ENCODE measurements at places on chromosomes 12 and 14.

GRCh38 chr12:99444859-99445316 lies 202.7 kb upstream of the GARIN6 start:
- no peak for DNase-seq

- no peak for DNase-seq
These were observed 3.4 kb downstream of the KCNA5 start for GRCh38 chr12:5047094-5047493.

- no peak for DNase-seq
These were observed 13.2 kb upstream of the SERPINA3 start for GRCh38 chr14:94598816-94599655.

- no peak for DNase-seq
These were observed 114.0 kb downstream of the ALX1 start for GRCh38 chr12:85394065-85394464.

DNA sequence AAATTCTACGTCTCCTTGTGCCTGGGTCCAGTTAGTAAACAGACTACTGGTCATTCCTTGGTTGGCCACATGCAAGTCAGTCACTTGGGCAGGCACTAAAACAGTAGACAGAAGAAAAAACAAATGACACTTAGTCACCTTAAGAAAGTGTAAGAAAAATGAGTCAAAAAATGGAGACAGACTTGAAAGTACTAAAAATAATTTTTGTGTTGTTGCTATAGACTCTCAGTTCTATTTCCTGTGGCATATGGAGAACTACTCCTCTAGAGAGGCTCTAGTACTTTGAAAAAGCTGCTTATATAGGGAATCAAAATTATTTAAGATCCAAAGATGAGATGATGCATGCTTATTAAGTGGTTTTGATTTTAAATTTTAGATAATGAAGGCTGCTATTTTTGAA lies 56.0 kb downstream of the PTPRB start:
- DNase-seq = no peak

DNA sequence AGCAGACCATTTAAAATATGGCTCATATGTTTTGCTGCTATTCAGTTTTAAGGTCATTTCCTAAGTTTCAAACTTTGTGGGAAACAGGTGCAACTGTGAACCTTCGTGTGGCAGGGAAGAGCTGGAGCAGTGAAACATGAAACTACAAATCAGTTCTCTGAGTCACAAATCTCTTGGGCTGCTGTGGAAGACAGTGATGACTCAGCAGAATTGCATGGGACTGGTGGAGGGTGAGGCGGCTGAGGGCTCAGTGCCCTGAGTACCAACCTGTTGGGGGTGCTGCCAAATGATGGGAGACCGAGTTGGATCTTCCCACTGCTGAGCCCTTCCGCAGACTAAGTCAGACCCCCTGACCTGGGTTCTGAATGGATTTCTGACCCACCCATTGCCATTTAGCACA lies 8.4 kb upstream of the CALM1 start:
- no peak for DNase-seq

DNA sequence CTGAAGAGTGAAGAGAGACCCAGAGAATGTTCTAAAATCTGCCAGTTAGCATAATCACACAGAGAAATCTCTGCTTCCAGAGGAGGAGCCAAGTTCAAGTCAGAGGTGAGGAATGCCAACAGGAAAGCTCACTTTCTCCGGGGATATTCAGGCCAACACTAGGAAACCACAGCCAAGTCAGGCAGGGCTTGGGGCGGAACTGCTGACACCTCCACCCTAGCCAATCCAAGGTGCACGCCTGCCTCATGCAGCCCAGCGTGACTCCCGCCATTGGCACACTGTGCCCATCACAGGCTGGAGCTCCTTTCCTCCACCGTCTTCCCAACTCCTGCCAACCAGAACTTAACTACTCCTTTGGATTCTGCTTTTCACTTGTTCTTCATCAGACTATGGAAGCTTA lies 374.3 kb upstream of the CCDC196 start:
- no peak for DNase-seq

GRCh38 chr12:62934239-62934798 lies 631 bp downstream of the PPM1H start:
- peak; percentile 8 for DNase-seq

DNA sequence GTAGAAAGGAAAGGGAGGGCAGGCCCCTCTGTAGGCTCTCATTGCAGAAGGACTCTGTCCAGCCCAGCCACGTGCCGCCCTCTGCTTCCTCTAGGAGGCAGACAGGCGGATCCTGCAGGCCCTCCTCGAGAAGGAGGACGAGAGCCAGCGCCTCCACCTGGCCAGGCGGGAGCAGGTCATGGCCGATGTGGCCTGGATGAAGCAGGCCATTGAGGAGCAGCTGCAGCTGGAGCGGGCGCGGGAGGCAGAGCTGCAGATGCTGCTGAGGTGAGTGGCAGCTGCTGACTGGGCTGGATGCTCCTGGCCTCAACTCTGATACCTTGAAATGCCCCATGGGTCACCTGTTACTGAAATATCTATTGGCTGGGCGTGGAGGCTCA lies 10.9 kb downstream of the TCHP start:
- peak; percentile 22 for DNase-seq
